ENCODE measurements at places on chromosomes 7 and 10.

DNA sequence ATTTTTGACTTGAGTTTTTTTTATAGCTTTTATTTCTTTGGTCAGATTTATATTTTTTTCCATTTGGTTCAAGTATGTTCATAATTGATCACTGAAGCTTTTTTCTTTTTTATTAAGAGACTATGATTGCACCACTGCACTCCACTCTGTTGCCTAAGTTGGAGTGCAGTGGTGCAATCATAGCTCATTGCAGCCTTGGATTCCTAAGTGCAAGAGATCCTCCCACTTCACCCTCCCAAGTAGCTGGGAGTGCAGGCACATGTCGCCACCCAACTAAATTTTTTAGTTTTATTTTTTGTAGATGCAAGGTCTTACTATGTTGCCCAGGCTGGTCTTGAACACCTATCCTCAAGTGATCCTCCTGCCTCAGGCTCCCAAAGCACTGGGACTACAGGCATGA lies 97.7 kb upstream of the KIF5B start:
- no peak for DNase-seq

- DNase-seq, result no peak
Observed at GRCh38 chr10:103911021-103911459, 6.9 kb downstream of the STN1 start.

- no peak for DNase-seq
Observed at GRCh38 chr10:73168465-73168803, 515 bp downstream of the FAM149B1 start.

DNA sequence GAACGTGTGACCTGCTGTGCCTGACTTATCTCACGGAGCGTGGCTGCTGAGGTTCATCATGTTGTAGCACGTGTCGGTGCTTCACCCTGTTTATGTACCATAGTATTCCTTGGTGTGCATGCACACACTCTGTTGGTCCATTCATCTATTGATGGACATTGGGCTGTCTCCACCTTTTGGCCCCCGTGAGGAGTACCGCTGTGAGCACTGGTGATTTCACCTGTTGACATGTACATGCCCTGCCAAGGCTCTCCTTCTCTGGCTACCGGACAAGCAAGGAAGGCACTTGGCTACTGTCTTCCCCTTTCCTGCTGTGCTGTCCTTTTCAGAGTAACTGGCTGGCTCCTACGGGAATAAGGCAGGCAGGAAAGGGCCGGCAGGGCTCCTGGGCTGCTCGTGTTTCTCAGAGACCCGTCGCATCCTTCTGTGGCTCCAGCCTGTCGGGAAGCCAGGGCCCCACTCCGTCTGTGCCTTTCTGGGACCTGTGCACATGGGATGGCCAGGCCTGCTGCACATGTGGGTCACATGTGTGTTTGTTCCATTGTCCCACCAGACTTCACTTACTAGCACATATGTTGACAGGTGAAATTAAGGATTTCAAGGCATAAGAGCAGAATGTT lies 17.8 kb upstream of the TBRG4 start:
- no peak for DNase-seq

DNA sequence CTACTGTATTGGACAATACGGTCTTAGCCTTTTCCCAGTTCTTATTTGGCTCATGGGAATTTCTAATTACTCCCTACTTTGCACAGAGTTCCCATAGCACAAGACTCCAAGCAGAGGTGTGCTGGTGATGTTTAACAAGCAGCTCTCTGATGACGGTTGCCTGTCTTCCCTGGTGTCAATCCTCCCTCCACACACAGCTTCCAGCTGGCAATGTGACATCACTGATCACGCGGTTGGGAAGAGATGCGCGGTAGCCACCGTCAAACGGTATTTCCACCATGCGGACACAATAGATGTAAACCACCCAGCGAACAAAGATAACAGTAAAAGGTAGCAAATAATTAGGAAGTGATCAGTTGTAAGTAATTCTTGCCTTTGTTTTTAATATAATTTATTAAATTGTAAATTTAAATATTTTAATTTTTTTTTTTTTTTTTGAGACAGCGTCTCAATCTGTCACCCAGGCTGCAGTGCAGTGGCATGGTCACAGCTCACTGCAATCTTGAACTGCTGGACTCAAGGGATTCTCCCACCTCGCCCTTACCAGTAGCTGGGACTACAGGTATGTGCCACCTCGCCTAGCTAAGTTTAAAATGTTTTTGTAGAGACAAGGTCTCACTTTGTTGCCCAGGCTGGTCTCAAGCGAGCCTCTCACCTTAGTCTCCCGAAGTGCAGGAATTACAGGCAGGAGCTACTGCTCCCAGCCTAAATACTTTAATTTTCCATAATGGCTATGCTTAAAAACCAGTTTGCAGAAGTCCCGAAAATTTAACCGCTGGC lies 36.3 kb upstream of the IL15RA start:
- no peak for DNase-seq

- no peak for DNase-seq
Observed at GRCh38 chr10:36591436-36591835, 534.0 kb upstream of the ANKRD30A start.

- DNase-seq, result no peak
Observed at GRCh38 chr10:72082856-72083789, 5.2 kb downstream of the SPOCK2 start.

GRCh38 chr7:29622335-29623265 lies 59.0 kb downstream of the PRR15 start:
- DNase-seq, result no peak

DNA sequence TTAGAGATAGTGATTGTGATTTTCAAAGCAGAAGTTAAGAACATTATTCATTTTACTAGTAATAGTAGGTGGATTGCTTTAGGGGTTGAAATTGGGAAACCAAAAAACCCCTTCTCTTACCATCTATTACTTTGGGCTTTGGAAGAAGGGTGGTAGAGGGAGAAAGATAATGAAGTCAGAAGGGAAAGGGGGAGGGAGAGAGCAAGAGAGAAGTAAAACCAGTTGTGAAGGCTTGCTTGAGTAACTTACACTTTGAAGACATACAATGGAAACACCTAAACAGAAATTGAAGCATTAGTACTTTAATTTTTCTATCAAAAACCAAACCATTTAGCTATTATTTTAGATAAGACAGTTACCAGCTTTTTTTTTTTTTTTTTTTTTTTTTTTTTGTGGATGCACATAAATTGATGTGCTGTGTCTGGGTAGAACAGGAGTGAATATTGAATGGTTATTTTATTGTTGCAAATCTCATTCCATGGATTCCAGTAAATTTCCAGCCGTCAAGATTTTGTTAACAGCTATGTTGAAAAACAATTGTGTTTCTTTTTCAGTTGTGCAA lies 5.5 kb downstream of the PRKAR2B start:
- DNase-seq, result no peak

GRCh38 chr10:132638130-132638515 lies 100.5 kb downstream of the INPP5A start:
- no peak for DNase-seq

DNA sequence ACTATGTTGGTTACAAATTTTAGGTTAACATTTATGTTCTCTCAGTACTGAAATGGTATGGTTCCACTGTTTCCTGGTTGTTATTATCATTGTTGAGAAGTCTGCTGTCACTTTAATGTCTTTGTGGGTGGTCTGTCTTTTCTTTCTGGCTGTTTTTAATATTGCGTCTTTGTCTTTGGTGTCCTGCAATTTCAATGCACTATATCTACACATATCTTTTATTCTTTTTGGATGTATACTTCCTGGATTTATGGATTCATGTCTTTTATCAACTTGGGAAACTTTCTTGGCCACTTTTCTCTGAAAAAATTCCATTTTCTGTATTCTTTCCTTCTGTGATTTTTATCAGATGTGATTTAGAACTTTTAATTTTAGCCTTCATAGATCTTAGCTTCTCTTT lies 250.2 kb downstream of the BUB3 start:
- DNase-seq, result no peak

- DNase-seq, result no peak
Observed at GRCh38 chr10:73493781-73494180, 2.0 kb downstream of the PPP3CB start.

DNA sequence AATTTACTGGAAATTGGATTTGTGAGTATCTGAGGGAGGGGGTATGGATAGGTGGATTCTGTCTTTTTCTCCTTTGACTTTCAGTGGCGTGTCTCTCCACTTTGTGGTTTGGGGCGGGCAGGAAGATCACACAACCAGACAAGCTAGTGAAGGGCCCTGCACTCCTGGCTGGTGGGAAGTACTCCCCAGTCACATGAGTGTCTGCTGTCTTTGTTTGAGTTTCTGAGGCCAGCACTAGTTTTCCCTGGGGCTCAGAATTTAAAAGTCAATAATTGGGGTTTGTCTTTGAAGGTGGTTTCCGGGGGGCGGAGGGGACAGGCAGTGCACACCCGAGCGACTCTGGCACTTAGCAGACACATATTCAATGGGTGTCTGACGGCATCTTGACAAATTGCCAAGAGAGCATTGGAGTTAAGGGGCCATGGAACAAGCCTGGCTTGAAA lies 120.1 kb downstream of the WDFY4 start:
- no peak for DNase-seq

- no peak for DNase-seq
Observed at GRCh38 chr7:159027056-159027788, 117.4 kb downstream of the VIPR2 start.

GRCh38 chr7:41033500-41033899 lies 669.4 kb downstream of the INHBA start:
- DNase-seq, result no peak

DNA sequence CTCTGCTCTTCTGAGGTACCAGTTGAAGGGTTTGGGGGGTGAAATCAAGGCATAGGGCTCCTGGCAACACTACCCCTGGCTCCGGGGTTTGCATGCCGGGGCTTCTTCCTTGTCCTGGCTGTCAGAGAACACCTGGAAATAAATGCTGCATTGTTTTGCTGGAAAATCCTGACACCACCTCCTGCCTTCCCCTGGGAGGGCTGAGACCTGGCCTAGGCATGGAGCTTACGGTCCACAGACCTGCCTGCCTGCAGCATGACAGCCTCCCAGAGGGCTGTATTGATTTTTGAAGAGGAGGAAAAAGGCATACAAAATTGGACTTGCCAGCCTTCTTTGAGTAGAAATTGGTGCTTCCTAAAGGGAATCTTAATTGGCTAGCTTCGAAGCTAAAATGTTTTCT lies 227.1 kb downstream of the MGMT start:
- no peak for DNase-seq

GRCh38 chr10:131760416-131761166 lies 140.2 kb upstream of the PPP2R2D start:
- no peak for DNase-seq

DNA sequence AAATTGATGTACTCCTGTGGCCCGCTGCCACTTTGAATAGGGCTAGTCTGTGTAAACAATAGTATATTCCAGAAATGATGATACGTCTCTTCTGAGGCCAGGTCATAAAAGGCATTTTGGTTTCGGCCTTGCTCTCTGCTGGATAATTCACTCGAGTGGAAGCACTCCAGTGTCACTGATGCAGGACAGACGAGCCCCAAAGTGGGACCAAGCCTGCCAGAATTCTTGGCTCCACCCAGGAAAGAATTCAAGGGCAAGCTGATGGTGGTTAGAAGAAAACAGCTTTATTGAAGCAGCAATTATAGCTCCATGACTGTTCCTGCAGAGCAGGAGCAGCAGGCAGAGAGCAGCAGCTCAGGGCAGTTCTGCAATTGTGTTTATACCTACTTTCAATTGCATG lies 717.6 kb downstream of the GRM8 start:
- no peak for DNase-seq

DNA sequence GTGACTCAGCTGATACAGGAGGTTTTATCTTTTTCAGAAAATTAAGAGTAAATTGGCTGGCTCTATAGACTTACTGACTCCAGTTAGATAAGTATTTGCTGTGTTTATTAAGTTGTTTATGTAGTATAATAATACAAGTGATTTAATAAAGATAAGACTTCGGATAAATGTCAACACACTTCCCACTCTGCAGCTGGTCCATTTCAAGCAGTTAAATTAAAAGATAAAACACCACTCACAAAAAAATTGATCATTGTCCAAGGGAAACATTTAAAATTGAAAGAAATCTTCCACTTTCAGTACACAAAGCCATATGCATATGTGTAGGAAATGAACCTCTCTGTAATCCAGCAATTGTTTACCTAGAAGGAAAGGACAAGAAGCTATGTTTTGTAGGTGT lies 106.1 kb upstream of the SP8 start:
- DNase-seq, result no peak

GRCh38 chr7:107691716-107692115 lies 31.1 kb downstream of the SLC26A4 start:
- DNase-seq, result no peak

DNA sequence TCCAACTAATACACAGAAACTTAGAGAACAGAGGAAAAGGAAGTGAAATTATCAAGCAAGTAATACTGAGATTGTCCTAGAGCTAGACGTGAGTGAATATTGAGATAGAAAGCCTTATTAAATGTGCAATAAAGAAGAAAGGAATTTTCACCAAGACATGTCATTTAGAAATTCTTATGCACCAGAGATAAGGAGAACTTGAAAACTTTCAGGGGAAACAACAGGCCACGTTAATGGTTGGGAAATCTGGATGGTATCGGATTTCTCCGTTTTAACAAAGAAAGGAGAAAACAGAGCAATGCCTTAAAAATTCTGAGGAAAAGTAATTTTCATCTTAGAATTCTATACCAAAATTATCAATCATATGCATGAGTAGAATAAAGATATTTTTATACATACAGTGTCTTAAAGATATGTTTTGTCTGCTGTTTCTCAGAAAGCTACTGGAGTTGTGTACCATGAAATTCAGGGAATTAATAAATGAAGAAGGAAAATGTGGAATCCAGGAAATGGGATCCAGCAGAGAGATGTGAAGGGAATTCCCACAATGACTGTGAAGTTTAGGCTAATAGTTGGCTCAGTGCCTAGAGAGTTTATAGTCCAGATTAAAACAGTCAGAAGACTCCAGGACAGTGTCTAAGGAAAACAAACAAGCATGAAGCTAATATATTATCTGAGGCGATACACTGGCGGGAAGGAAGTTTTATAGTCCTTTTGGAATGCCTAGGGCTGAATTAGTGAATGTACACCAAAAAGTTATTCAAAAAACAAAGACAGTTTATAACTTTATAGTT lies 159.5 kb downstream of the PPP1R9A start:
- no peak for DNase-seq

DNA sequence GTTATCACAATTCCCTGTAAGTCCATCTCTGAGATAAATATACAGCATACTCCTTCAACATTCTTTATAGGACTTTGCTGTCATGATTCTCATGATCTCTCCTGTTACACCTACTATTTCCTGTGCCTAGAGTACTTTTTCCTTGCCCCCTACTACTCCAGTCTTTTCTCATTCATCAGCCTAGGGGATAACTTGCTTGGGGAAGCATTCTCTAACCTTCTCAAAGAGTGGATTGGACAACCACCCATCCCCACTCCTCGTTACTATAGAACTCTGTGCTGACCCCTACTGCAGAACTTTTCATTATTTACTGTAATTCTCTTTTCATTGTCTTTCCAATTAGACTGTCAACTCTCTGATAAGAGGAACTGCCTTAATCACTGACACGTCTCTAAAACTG lies 57.4 kb upstream of the TFEC start:
- DNase-seq, result no peak

DNA sequence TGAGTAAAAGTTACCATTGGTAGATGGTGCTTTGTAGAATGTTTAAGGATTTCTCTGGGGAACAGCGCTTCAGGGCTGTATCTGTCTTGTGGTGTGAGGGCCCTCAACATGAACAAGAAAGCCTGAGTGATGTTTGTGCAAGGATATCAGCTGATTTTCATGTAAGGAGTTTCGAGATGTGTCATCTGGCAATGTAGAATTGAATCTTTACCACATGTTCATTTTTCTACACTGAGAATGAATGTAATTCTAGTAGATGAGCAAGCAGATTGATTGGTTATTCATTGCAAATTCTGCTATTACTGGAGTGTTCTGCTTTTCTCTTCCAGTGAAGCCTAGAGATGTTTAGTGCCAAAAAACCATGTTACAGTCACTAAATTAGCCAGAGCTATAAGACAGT lies 87.7 kb downstream of the ST7 start:
- no peak for DNase-seq

Data from stimulated activated CD4-positive, alpha-beta T cell treated with anti-CD3 and anti-CD28 coated beads, Interleukin-12 subunit alpha, Interleukin-12 subunit beta, amount 100 ng/mL, for 24 hours (primary cell).